ENCODE measurements at places on chromosomes 3 and 15.

DNA sequence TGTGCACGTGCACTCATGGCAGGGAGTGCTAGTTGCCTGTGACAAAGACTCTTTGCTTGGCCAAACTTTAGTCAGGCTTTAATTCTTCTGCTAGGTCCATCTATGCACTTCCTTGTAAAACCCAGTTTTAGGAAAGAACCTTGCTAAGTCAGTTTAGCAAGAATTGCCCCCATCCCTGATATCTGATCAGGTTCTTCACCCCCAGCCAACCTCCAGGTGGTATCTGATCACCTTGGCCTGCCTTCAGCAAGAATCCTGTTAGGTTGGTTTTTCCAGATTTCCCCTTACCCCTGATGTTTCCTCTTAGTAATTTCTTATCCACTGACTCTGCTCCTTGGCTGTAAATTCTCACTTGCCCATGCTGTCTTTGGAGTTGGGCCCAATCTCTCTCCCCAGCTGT, 8.4 kb downstream of the HSPBAP1 start:
- no peak for DNase-seq

- DNase-seq = no peak
Measured at GRCh38 chr3:131393868-131394267, 12.3 kb downstream of the NUDT16 start.

DNA sequence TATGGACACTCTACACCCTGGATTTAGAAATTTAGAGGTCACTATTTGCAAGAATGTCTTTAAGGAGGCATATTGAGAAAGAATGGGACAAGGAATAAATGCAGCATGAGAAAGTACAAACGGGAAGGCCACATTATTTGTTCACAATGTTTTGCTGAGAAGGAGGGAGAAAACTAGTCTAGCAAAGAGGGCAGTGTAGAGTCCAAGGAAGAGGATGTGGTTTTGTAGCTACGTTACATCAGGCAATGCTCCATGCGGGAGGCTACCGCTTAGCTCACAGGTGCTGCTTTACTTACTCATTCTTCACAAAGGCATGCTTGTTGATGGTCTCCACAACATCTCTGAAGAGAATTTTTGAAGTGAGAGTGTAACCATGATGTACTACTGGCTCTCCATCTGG, 191.1 kb downstream of the PLCH1 start:
- no peak for DNase-seq

GRCh38 chr3:59992578-59992977, 942.8 kb upstream of the CFAP20DC start:
- DNase-seq = no peak

- no peak for DNase-seq
Measured at GRCh38 chr3:76231258-76231657, 445.9 kb upstream of the ZNF717 start.

DNA sequence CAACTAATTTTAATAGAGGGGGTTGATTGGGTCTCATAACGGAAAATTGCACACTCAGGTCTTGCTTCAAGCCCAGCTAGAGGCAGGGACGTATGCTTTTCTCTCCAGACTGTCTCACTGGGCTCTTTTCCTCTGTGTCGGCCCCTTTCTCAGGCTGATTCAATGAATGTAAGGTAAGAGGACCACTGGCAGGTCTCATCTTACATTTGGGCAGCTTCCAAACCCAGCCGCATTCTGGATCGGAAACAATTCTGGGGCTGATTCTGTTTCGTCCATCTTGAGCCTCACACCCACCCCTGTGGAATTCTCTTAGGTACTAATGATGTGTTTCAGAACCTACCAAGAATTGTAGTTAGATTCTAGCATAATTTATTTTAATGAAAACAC, 40.7 kb downstream of the TMEM212 start:
- DNase-seq = no peak

DNA sequence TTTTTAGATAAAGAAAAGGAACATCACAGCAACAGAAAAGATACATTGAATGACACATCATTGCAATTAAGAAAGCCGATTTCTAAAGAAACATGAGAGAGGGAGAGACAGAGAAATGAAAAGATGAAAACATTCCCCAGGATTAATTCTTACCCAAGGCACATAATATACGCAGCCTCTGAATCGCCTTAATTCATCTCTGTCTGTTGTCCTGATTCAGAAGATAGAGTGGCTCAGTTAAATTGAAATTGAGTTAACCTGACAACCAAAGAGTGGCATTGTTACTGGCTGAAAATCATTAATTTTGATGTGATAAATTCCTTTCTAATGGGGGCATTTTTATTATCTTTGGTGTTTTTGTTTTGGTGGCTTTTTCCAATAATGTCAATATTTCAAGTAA, 701.9 kb downstream of the EDEM1 start:
- no peak for DNase-seq

DNA sequence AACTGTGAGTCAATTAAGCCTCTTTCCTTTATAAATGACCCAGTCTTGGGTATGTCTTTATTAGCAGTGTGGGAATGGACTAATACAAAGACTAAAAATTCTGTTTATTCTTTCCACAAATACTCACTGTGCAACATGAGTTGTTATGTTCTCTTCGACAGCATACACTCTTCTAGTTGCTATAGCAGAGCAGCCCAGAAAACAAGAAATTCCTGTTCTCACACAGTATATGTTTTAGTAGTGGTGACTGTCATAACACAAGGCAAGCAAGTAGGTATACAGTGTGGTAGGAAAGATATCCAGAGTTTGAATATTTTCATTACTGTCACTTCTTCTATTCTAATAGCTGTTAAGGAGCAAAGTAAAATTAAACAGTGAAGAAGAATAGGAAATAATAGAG, 453.3 kb downstream of the ROBO1 start:
- DNase-seq = no peak

DNA sequence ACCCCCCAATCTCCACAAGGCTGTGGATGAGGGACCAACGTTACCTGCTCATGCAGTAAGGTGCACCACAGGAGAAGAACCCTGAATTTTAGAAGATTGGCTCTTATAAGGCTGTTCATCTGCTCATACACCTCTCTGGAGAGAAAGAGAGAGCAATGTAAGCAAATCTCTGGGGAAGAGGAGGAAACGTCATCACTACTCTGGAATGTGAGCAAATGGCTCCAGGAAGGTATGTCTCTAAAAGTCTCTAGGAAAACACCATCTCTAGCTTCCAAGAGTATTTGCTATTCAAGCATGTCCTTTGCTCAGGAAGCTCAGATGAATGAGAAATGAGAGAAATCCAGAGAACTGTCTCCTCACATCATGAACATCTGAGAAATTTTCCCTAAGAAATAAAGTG, 235.4 kb downstream of the TBL1XR1 start:
- no peak for DNase-seq

- DNase-seq = no peak
Measured at GRCh38 chr15:51172193-51172592, 77.5 kb upstream of the TNFAIP8L3 start.

DNA sequence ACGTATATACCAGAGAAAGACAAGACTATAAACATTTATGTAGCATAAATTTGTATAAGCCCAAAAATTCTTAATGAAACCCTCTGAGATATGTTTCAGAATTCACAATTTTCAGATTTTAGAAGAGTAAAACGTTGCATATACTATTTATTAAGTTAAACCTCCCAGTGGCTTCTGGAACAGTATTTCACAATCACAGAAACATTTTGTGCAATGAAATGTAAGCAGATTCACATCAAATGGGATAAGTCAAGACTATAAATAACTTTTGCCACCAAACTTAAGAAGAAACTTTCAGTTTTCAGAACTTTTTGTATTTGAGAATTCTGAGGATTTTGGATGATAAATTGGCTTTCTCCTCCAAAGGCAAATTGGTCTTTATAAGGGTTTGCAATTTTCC, 9.2 kb downstream of the SLTM start:
- DNase-seq = no peak

DNA sequence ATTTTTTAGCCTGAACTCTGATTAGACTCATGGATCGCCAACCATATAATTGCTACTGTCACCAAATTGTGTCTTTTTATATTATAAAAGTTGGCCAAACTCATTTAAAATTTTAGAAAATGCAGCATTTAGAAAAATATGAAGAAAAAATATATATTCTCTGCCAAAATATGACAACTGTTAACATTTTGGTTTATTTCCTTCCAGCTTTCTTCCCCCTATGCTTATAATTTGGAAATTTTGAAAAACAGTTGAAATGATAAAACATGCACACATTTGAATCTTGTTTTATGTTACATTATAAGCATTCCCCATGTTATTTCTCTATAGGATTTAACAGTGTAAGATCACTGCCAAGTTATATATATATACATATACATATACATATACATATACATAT, 1112.8 kb downstream of the TUSC7 start:
- DNase-seq = no peak

DNA sequence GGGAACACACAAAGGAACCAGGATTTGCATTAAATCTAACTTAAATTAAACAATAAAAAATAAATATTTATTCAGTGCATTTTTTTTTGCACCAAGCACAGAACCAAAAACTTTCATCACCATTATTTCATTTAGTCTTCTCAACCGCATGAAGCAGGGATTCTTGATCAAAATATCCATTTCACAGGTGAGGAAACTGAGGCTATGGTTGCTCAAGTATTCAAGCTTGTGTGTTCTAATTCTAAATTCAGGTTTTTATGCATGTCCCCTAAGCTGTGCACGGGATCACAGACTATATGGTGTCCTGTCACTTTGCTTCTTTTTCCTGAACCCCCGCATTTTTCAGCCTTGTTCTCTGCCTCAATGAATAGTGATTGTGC, 64.3 kb upstream of the BCL6 start:
- no peak for DNase-seq

DNA sequence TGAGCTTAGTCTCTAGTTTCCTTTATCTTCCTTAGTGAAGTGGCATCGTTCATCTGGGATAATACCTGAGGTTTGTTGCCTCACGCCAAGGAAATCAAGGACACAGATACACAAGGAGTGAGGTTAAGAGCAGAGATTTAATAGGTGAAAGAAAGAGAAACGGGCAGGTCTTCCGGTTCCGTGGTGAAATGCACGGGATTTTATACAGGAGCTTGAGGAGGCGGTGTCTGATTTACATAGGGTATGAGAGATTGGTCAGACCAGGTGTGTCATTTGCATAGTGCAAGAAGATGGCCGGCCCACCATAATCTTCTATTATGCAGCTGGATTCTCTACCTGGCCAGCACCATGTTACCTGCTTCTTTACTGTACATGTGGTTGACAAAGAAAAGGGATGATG, 17.2 kb downstream of the ARRDC4 start:
- no peak for DNase-seq

GRCh38 chr3:10074666-10075065, 33.4 kb downstream of the FANCD2OS start:
- no peak for DNase-seq

DNA sequence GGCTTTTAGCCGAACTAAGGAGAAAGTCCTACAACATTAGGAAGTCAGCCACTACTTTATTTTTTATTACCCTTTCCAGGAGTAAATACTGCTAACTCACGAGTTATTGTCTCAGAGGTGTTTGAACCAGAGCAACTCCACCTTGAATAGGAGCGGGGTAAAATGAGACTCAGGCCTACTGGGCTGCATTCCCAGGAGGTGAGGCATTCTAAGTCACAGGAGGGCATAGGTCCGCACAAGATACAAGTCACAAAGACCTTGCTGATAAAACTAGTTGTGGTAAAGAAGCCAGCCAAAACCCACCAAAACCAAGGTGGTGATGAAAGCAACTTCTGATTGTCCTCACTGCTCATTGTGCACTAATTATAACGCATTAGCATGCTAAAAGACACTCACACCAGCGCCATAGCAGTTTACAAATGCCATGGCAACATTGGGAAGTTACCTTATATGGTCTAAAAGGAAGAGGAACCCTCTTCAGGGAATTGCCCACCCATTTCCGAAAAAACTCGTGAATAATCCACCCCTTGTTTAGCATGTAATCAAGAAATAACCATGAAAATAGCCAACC, 555.9 kb downstream of the IGSF11 start:
- DNase-seq = no peak

- DNase-seq = no peak
Measured at GRCh38 chr3:43146599-43146998, 40.7 kb upstream of the POMGNT2 start.

DNA sequence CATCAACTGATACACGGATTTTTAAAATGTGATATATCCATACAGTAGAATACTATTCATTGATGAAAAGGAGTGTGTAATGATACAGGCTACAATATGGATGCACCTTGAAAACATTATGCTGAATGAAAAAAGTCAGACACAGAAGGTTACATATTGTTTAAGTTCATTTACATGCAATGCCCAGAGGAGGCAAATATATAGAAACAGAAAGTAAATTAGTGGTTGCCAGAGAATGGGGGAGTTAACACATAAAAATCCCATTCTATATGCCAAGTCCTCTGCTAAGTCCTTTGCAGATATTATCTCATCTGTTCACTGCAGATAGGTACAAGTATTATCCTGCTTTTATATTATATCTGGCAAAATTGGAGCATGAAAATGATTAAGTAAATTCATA, 22.1 kb upstream of the CDIN1 start:
- no peak for DNase-seq

DNA sequence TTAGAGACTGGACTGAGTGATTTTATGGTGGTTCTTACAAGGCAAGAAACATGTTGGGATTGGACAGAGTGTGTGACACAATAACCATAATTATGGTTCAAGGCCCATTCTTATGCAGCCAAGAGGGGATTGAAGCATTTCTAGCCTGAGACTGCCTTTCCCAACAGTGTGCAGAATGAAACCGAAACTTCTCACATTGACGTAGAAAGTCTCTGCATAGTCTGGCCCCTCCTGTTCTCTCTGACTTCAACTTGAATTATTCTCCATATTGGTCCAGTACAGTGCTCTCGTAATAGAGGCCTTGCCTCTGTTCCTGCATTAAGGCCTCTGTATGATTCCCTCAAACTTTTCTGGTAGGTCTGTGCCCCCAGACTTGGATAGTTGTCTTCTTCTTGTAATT, 138.3 kb downstream of the DIPK2A start:
- DNase-seq = no peak
